NCI-H2107 (cell line): ENCODE measurements at places on chromosomes 6 and 20.

DNA sequence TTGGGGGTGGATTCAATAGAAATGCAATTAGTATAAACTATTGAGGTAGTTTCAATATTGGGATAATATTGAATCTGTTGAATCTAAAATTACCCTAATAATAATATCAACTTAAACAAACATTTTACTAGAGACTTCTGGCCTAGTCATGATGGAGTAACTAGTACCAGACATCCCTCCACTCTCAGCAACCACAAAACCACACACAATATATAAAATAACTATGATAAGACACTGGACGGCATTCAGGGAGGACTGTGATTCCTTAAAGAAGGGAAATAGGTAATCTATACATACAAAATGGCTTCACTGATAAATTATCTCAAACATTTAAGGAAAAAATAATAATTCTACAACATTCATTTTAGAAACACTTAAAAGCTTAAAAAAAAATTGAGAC, 38.9 kb upstream of the TMEM14A start:
- DNase-seq: no peak

- DNase-seq: peak; percentile 19
These were observed 126.0 kb downstream of the ADGRB3 start for GRCh38 chr6:68760941-68761676.

- no peak for DNase-seq
These were observed 92.1 kb upstream of the ANKEF1 start for GRCh38 chr20:9942736-9943135.

GRCh38 chr6:71707059-71707458, 179.3 kb upstream of the RIMS1 start:
- DNase-seq: no peak
